ENCODE measurements at places on chromosomes 4 and X.

DNA sequence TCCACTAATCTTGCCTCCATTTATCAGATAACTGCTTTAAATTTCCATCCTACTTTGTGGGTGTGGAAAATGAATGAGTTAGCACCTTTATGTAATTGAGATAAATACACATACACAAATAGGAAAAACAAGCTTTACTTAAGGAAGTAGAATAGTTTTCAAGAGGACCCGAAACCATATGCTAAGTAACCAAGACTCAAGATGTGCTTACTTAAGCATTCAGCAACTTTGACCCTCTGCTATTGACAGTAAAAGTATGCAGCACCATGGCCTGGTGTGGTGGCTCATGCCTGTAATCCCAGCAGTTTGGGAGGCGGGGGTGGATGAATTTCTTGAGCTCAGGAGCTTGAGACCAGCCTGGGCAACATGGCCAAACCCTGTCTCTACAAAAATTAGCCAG, 29.9 kb downstream of the RNF175 start:
- no peak for DNase-seq

GRCh38 chr4:48175806-48176205, 41.8 kb upstream of the TXK start:
- DNase-seq, result no peak

- no peak for DNase-seq
Measured at GRCh38 chr4:142940425-142941330, 94.6 kb upstream of the INPP4B start.

DNA sequence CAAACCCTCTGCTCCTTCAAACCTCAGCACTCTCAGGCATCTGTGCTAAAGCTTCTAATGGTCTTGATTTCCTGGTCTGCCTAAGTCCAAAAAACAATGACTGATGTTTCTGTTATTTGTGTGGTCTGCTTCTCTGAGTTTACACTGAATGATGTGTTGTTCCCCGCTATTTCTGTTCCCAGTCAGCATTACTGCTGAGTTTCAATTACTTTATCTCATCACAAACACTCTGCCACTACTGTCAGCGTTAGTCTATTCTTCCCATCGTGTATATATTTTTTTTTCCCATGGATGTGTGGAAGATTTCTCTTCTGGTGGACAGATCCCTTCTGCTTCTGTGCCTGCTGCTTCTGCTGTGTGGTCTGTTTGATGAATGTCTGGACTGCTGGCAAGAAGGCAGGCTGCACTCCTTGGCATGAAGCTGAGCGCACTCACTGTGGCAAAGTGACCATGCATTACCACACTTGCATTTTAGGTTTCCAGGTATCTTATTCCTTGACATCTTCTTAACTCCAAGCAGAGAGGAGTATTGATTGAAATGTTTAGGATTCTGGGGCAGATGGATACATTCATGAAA, 106.9 kb upstream of the PAQR3 start:
- no peak for DNase-seq

DNA sequence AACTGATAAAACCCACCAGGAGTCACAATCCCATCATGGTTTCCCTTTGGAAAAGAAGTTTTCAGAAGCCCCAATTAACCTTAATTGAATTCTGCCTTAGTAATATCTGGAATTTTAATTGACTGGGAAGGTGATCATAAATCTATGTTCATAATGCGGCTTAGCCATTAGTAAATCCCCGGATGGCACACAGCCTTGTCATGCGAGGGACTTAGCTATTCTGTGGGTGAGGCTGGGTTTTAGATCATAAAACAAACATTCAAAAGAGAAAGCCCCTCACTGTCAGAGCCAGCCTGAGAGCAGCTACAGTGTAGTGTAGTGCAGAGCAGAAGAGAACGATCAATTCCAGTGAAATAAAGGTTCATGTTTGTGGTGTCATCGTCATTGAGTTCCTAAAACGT, 124.0 kb upstream of the NOCT start:
- DNase-seq, result no peak

DNA sequence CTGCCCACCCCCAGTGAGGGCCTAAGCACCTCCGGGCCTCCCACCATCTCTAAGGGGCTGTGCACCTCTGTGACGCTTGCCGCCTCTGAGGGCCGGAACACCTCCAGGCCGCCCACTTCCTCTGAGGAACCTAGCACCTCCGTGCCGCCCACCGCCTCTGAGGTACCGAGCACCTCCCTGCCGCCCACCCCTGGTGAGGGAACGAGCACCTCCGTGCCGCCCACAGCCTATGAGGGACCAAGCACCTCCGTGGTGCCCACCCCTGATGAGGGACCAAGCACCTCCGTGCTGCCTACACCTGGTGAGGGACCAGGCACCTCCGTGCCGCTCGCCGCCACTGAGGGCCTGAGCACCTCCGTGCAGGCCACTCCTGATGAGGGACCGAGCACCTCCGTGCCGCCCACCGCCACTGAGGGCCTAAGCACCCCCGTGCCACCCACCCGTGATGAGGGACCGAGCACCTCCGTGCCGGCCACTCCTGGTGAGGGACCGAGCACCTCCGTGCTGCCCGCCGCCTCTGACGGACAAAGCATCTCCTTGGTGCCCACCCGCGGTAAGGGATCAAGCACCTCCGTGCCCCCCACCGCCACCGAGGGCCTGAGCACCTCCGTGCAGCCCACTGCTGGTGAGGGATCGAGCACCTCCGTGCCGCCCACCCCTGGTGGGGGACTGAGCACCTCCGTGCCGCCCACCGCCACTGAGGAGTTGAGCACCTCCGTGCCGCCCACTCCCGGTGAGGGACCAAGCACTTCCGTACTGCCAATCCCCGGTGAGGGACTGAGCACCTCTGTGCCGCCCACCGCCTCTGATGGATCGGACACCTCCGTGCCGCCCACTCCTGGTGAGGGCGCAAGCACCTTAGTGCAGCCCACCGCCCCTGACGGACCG, 977 bp downstream of the MAGEE1 start:
- DNase-seq, result peak; percentile 16

GRCh38 chr4:106266201-106266600, 49.8 kb downstream of the TBCK start:
- peak; percentile 61 for DNase-seq

DNA sequence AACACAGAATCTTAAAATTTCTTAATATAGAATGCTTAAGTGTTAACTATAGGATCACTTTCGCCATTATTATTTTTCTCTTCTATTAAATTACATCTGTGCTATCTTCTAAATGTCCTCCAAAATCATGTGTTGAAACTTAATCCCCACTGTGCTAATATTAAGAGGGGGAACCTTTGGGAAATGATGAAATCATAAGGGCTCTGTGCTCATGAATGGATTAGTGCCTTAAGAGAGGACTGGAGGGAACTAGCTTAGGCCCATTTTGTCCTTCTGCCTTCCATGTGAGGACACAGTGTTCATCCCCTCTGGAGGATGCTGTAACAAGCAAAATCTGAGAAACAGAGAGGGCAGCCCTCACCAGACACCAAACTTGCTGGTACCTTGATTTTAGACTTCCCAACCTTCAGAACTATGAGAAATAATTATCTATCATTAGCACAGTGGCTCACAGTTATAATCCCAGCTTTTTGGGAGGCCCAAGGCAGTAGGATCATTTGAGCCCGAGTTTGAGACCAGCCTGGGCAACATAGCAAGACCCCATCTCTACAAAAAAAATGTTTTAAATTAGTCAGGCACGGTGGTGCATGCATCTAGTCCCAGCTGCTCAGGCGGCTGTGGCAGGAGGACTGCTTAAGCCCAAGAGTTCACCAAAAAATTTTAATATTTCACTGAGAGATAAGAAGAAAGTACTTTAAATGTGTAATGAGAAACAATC, 26.3 kb downstream of the KLHL8 start:
- DNase-seq, result no peak

DNA sequence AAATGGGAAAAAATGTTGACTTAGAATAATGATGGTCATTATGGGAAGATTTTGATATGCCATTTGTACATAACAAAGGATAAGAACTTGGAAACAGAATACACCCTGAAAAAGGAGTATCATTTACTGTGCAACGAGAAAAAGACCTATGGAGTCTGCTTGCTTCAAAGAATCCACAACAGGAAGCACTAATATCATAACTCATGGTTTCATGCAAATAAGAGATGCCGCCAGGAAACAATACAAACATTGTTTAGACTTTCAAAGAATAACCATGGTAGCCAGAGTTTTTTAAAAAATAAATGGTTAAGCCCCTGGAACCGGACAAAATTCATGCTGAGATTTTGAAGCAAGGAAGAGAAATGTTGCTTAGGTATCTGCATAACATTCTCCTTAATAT, 139.9 kb upstream of the ETNPPL start:
- DNase-seq, result no peak

- peak; percentile 64 for DNase-seq
Measured at GRCh38 chr4:101790521-101791181, at the start of gene BANK1. Gene BANK1, plus strand, starts transcription at chr4:101790730. Its CDS starts 151 bp downstream, at chr4:101790881.

DNA sequence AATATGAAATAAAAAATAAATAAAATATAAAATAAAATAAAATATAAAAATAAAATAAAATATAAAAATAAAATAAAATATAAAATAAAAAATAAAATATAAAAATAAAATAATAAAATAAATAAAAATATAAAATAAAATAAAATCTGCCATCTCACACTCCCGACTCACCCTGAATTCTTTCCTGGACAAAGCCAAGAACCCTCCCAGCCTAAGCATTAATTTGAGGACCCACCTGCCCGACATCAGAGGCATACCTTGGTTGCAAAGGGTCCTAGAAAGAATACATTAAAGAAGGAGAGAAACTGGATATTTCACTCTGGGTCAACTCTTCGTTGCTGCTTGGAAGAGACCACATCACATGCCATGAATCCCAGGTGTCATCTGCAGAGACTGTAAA, 138.3 kb downstream of the CRLF2 start:
- DNase-seq, result no peak

GRCh38 chr4:1331591-1332353, 15.2 kb upstream of the UVSSA start:
- DNase-seq, result no peak

DNA sequence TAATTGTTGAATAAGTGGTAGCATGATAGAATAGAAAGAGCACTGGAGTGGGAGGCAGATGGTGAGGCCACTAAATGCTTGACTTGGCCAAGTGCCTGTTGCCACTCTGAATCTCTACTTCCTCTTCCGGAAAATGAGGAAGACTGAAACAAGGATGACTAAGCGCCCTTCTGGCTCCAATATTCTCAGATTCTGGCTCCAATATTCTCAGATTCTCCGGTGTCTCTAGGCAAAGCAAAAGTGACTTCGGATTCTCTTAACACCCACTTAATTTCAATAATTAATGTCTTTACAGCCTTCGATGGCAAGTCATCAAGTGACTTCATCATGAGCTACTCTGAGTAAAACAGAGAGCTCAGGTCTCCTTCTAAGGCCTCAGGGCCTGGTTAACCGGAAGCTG, 402.2 kb upstream of the FGF13 start:
- DNase-seq, result no peak
